ENCODE measurements at places on chromosomes 3 and 15. TPM values are rescaled to one million over a fixed set of nuclear protein-coding genes. Genes with fewer than 3 reads are reported as not detected.

Gene SAXO2
- 1.9 TPM for total RNA-seq

DNA sequence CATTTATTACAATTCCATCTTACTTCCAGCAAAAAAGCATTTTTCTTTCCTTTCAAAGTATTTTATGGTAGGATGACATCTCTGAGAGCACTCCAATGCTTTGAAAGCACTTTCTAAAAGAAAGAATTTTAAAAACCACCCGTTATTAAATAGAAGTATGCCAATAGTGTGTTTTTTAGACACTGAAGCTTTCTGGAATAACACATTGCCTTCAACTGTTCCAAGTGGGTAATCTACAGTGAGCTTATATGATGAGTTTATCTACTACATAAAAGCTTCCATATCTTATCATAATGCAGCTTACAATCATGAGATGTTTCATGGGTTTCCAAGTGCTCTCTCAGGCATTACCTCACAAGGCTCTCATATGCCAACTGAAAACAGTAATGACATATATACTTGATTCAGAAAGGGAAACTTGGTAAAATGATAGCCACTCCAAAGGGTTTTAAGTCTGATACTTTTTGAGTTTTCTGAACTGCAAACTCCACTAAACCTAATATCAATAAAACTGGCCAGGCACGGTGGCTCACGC lies 14.1 kb downstream of the CMTM6 start:
- no peak for DNase-seq

Gene ALDH1L1
- total RNA-seq: 11.2 TPM

Gene HHLA2
- total RNA-seq: 7.2 TPM

Gene GHSR
- total RNA-seq: not detected

- no peak for DNase-seq
These were observed 94.6 kb upstream of the CTDSPL start for GRCh38 chr3:37766797-37767776.

DNA sequence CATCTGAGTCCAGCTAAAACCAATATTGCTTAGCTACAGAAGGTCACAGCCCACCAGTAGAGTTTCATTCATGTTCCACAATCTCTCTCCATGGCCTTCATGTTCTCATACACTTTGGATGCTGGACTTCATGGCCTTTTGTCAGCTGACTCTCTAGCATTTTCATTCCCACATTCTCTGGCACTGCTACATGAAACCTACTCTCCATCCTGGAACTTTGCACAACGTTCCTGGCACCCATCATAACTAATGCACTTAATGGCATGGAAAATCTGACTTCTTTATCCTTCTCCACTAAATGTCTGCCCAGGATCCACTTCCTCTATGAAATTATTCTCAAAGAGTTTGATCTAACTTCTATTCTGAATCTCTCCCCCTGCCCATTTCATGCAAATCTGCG lies 56.9 kb downstream of the SLC9A9 start:
- no peak for DNase-seq

Gene KIF7
- 1.7 TPM for total RNA-seq

GRCh38 chr3:142981108-142981507 lies 17.6 kb upstream of the PAQR9 start:
- no peak for DNase-seq

- no peak for DNase-seq
These were observed 45.9 kb downstream of the SLCO2A1 start for GRCh38 chr3:133983576-133984560.

GRCh38 chr15:73232776-73233175 lies 136.0 kb downstream of the HCN4 start:
- DNase-seq: no peak

GRCh38 chr15:96869122-96869521 lies 538.6 kb downstream of the NR2F2 start:
- no peak for DNase-seq

- DNase-seq: no peak
These were observed 2.8 kb upstream of the CCDC9B start for GRCh38 chr15:40343512-40343911.

GRCh38 chr15:53197426-53197839 lies 407.3 kb upstream of the ONECUT1 start:
- DNase-seq: peak; percentile 78

DNA sequence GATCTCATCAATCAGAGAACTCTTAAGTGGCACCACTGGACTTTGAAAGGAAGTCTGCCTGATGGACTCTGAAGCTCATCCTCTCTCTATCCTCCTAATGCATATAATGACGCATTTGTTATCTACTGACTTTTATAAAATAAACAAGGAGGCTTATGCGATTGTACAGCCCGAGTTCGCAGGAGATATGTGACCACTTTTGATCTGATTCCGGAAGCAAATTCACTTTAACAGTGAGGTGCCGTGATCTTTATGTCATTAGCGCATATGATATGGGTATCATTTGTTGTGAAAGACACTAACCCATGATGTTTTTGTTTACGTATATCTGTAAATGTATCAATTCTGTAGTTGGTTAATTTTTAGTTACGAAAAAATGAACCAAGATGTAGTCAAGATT lies 427 bp upstream of the RNF111 start:
- no peak for DNase-seq

DNA sequence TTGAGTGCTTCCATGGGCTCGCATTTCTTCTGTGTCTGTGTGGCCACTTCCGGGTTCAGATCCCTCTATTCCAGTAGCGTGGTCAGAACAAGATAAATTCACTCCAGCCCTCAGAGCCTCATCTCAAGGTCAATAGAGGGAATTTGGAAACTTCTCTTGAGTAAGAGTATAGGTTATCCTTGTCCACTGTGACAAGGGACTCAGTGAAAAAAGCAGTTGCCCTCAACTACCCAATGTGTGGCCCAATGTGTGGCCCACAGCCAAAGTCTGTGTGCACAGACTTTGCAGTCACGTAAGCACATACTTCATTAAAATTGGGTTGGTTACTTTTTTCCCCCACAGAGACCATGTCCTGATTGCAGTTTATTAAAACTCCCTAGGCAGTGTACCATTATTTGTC lies 305.6 kb upstream of the SEMA6D start:
- no peak for DNase-seq

Gene GCNT3
- total RNA-seq: 11.6 TPM

DNA sequence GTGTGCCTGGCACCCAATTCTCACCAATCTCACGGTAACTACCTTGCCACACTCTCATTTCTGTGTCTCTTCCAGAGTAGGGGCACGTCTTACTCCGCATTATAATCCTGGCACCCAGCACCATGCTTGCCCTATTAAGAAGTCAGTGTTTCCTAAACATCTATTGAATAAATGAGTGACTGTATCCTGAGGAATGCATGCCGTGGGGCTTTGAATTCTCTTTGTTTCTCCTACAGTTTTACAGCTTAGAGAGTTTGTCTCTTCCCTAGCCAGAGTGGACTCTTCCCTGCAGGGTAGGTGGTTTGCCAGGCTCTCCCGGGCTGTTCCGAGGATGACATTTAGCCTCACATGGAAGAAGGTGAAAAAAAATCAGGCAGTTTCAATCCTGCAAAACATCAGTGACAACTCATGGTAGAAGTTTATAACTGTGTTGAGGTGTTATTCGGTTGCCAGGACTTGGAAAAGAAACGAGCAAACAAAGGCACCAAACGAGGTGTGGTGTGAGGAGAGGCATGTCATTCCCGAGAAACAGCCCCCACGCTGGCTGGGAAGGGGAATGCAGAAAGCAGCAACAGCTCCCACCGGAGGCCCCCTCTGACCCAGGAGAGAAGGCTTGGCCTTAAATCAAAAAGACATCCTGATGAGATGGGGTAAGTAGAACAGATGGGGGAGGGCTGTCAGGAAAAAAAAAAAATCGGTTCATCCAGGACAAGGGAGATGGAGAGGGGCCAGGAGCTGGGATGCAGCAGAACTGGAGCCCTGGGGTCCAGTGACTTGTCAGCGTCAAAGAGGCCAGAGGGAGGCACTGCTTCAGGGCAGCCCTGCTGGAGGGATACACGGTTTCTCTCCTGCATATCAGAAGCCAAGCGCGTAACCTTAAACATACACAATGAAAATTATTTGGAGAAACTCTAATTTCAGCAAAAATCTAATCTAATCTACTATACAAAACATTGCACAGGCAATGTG lies 168.4 kb upstream of the ARRDC4 start:
- no peak for DNase-seq

GRCh38 chr3:99856437-99857220 lies 39.0 kb downstream of the CMSS1 start:
- DNase-seq: no peak

GRCh38 chr15:72168808-72169190 lies 28.8 kb downstream of the GRAMD2A start:
- no peak for DNase-seq

Gene CACNA2D2
- total RNA-seq: not detected

Gene CHL1
- 1.0 TPM for total RNA-seq

DNA sequence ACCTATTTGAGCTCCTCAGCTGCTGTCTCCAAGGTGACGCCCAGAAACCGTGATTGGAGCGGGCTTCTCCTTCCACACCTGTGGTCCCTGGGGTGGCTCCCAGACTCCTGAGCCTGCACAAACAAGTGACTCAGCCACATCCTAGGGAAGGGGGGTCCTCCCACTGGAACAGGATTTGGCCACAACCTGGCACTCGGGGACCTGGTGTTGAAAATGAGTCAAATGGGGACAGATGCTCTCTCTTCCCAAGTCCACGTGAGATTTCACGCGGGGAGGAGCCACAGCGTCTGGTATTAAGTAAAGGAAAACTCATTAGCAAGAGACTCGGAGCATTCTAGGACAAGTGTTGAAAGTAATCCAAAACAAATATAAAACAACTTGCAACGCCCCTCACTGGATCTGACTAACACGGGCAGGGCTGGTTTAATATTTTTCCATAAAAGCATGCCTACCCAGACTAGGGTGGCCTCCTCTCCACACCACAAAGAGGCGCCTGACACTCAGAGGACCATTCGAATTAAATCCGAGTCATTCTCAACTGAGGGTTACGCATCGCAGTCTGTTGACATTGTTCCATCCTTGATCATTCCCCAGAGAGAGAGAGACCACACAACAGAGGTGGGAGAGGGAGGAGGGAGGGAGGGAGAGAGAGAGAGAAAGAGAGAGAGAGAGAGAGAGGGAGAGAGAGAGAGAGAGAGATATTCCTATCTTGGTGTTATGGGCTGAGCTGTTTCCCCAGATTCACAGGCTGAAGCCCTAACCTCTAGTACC lies 74.4 kb downstream of the MGLL start:
- DNase-seq: peak; percentile 80

DNA sequence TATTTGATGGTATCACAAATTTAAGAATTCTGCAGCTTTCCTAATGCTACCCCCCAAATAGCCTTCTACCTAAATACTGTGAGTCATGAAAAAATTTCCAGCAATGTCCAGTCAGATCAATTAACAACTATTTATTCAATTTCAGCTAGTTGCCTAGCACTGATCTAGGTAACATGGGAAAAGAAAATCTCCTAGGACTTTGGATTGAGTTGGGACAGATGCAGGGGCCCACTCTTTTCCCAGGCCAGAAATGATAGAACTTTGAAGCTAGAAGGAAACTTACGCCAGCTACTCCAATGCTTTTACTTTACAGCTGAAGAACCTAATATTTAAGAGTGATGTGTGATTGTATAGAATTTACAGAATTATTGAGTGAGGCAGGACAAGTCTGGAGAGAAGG lies 196.3 kb downstream of the FMN1 start:
- no peak for DNase-seq

GRCh38 chr3:109161487-109162123 lies 25.1 kb downstream of the C3orf85 start:
- DNase-seq: no peak

Gene FBXL22
- total RNA-seq: 0.71 TPM

Gene FBN1
- total RNA-seq: 0.93 TPM

- DNase-seq: no peak
These were observed 932 bp upstream of the TP53BP1 start for GRCh38 chr15:43493703-43494472.

DNA sequence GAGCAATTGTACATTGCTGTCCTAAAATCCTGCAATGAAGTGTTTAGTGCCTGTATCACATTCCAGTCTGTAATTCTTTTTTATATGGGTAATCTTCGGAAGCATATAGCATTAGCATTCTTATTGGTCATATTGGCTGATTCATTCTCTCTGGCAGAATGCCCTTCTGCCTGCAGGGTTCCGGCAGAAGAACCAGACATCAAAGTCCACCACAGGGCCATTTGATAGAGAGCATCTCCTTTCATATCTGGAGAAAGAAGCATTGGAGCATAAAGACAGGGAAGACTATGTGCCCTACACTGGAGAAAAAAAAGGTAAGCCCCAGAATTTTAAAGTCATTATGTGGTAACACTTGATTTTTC lies 39.6 kb downstream of the TMOD3 start:
- peak; percentile 3 for DNase-seq

DNA sequence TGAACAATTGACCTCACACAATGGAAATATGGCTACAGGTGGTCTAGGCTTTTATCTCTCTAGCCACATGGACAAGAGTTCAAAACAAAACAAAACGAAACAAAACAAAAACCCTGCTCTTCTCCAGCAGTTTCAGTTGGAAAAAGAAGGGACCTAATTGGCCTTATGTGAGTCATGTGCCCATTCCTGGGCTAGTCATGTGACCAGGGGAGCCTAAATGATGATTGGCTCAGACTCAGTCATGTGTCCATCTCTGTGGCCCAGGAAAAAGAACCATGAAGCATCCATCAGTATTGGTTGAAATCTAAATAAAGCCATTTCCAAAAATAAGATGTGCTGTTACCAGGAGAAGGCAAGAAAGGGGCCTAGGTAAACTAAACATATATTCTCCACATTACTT lies 96.8 kb downstream of the ANXA2 start:
- no peak for DNase-seq

DNA sequence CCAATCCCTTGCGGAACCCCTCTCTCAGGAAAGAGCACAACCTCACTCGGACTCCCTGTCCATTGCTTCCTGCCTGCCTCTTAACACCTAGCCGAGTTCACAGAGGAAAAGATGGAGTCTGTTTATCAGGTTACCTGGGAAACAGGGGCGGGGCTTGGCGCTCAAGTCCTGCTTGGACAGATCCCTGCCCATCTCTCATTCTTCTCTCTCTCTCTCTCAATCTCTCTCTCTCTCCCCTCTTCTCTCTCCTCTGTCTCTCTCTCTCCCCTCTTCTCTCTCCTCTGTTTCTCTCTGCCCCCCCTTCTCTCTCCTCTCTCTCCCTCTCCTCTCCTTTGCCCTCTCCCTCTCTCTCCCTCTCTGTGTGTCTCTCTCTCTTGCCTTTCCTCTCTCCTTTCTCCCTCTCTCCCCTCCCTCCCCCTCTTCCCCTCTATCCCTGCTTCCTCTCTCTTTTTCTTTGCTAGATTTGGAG lies at the start of gene EFHB:
EFHB (minus strand) TSS at position 120 of the 469 bp plus-strand sequence. CDS start 199 bp downstream, outside the sequence.
- peak; percentile 42 for DNase-seq

DNA sequence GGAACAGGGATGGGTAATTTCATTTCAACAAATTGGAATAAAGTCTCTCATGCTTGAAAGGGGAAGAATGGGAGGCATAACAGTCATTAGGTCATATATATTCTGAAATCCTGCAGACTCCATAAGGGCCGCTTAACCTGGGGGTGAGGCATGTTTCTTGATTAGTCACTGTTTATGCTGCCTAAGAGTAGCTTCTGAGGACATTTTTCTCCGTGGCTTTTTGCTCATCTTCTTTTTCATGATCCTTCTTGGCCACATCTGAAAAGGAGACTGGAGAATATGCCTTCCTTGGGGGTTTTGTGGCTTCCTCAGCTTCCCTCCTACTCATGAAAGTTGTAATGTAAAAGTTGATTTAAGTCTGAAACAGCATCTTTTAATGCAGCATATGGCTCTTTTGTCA lies 20.0 kb upstream of the CFAP20DC start:
- no peak for DNase-seq

Gene EPHB3
- 2.8 TPM for total RNA-seq

Gene CHAC1
- 5.2 TPM for total RNA-seq

- DNase-seq: no peak
These were observed 168.9 kb downstream of the KLHL25 start for GRCh38 chr15:85625856-85626255.

Measured in Calu3 (cell line).